ENCODE measurements at places on chromosomes 13 and 19.
A peak's percentile ranks its signal among the peaks of the same experiment; 100 is the strongest.

DNA sequence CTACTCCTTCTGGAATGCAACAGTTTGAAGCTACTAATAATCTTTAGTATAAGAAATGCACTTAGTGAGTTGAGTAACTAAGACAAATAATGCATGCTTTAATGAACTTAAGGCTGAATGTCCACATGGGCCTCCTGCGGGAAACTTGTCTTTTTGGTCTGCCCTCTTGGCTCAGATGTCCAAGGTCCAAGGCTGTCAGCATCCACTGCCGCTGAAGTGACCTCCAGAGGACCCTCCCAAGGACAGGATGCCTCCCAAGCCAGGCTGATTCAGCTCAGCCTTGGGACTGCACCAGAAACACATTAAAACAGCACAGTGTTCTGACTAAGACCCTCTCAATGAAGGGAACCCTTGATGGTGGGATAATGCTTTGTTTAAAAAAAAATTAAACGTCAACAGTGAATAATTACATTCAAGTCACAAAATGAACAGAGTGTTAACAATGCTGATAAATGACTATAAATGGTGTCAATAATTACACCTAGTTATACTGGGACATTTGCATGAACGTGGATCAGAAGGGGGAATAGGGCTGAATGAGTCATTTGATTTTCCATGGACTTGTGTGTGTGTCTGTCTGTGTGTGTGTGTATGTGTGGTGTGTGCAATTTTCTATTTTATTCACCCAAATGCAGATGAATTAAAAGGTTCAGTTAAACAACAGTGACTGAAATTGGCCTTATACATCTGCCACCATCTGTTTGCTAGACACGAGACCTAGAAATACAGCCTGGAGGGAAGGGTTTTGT, 150.5 kb downstream of the COL4A1 start:
- no peak for DNase-seq

DNA sequence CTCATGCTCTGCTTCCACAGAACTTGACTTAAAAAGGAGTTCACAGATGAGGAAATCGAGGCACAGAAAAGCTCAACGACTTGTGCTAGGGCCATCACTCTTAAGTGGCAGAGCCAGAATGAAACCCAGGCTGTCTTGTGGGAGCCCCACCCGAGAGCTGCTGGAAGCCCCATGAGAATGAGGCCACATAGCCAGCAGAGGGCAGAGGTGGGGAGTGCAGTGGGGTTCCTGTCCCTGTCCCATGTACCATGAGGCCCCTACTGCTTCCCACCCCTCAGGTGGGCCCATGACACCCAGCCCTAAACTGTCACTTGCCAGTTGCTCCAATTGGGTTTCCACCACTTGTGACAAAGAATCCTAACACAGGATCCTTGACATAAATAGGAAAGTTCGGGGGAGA, 175.9 kb downstream of the IRS2 start:
- peak; percentile 17 for DNase-seq

- DNase-seq: no peak
Measured at GRCh38 chr13:77457966-77458365, 77.5 kb upstream of the SCEL start.

- DNase-seq: no peak
Measured at GRCh38 chr13:33560726-33561125, 257.2 kb upstream of the RFC3 start.

DNA sequence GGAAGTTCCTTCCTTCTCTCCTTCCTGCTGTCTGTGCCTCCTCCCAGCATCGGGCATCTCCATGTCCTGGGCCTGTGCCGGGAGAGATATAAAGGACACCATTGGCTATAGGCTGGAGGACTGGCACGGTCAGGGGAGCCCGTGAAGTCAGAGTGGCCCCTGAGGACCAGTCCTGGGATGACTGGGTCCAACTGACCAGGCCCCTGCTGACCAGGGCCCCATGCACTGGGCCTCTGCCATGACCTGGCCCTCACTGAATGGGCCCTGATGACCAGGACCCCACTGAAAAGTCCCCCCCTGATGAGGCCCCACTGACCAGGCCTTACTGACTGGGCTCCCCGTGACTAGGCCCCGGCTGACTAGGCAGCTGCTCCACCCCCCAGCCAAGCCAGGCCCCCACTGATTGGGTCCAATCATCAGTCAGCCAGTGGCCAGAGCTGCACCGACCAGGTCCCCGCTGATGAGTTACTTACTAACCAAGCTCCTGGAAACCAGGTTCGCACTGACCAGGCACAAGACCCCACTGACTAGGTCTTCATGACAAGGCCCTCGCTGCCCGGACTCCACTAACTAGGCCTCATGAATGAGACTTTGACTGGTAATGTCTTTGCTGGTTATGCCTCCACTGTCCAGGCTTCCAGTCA, 20.0 kb upstream of the ZNF14 start:
- no peak for DNase-seq

GRCh38 chr19:50482271-50482855, 5.7 kb upstream of the GARIN5A start:
- no peak for DNase-seq

GRCh38 chr13:46552303-46552682, 677 bp upstream of the LRCH1 start:
- DNase-seq: no peak

GRCh38 chr13:30577401-30577852, 40.3 kb upstream of the USPL1 start:
- DNase-seq: no peak

DNA sequence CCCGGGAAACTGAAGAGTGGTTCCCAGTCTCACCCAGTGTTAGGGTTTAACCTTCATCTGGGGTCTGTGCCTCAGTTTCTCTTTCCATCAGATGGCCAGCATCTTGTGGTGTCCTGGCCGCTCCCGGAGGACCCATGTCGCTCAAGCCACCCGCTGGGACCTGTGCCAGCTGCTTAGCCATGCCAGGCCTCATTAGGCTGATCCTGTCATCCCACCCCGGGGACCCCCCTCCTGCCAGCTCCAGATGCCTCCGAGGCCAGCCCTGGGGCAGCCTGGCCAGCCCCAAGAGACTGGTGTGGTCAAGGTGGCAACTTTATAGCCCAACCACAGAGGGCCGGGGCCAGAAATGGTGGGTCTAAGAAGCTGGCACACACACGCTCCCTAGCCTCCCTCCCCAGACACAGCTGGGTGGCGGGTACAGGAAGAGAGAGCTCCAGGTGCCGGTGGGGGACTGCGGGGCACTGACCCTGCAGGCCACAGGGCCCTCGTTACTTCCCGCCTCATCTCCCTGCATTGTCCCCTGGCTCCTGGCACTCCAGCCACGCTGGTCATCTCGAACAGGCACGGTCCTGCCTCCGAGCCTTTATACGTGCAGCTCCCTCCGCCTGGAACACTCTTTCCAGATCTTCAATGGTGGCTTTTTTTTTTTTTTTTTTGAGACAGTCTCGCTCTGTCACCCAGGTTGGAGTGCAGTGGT, 3.4 kb downstream of the NRTN start:
- DNase-seq: no peak

- no peak for DNase-seq
Measured at GRCh38 chr13:35930665-35931631, 200.2 kb downstream of the DCLK1 start.

DNA sequence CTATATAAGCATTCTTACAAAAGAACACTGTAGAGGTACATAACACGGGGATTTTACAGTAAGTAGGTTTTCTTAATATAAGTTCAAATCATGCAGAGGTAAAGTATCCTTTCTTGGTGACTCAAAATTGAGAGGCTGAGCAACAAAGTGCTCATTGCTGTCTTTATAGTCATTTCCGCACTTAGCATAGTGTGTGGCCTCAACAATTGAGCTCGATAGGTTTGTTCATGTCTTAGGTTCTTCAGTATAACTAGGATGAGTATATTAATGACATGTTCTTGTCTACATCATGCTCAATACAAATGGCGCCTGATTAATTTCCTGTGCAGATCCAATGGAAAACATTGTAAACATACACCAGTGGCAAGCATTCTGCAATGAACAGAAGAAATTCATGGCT, 1.4 kb downstream of the WDFY2 start:
- DNase-seq: no peak

DNA sequence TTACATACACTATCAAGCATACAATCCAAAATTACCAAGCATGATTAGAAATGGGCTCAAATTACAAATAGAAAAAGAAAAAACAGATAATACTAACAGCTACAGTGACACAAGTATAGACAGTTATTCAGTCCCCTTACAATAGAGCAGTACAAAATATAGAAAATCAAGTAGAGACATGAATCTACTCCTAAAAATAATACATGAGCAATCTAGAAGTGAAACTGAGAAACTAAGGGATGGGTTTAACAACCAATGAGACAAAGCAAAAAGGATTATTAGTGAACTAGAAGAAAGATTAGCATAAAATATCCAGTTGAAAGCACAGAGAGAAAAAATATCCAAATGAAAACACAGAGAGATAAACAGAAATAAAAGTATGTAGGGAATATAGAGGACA, 426.7 kb downstream of the TBC1D4 start:
- DNase-seq: no peak

GRCh38 chr13:40228496-40228895, 437.9 kb downstream of the FOXO1 start:
- DNase-seq: no peak

DNA sequence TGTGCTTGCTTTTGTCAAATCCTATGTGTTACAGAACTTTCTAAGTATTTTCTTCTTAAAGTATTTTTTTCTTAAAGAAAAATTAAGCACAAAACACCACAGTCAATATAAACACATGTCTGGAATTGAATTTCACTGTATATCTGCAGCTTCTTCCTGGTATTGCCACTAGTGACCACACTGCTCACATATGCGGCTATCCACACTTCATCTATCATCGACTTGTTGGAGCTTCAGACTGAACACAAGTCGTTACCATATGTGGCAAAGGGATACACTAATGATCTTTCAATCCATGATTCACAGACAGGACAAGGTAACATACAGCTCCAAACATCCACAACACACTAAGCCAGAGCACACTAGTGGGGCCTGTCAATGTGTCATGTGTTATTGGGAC, 498.4 kb upstream of the ARGLU1 start:
- DNase-seq: no peak

DNA sequence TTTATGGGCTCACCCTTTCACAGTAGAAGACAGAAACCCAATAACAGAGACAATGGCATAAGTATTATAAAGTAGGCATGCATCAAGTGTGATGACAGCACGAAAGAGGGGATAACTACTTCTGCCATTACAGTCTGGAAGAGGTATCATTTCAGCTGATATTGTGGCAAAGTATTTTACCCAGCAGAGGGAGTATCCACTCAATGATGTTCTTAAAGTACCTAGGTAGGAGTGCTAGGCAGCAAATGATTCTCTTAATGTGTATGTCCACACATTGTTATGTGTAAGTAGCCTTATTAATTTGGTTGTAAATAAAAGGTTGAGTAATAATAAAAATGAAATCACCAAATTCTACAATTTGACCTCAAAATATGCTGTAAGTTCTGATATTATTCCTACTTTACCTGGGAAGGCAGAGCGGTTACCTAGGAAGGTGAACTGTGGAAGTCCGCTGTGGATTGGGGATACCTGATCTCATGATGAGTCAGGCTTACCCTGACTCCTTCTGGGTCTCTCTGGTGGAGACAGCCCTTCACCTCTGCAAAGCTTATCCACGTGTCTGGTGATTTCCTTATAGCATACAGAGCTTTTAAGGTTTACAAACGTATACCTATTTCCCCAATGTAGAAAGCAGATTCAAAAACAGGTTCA, 4.1 kb upstream of the UBAC2 start:
- peak; percentile 20 for DNase-seq

DNA sequence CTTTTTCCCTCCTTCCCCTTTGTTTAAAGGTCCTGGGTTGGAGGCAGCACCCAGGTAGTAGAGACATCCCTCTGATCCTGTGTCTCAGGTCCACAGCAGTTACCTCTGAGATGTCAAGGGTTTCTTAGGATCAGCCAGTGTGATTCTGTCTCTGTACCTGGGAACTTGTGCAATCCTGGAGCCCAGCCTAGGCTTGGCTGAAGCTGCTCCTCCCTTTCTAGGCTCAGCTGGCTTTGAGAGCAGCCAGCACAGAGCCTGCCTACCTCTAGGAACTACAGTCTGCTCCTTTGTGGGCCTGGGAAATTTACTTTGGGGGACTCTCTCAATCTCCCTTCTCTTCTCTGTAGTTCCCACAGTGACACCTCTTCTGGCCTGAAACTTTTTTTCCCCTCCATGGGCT, 171.6 kb downstream of the MTUS2 start:
- no peak for DNase-seq

DNA sequence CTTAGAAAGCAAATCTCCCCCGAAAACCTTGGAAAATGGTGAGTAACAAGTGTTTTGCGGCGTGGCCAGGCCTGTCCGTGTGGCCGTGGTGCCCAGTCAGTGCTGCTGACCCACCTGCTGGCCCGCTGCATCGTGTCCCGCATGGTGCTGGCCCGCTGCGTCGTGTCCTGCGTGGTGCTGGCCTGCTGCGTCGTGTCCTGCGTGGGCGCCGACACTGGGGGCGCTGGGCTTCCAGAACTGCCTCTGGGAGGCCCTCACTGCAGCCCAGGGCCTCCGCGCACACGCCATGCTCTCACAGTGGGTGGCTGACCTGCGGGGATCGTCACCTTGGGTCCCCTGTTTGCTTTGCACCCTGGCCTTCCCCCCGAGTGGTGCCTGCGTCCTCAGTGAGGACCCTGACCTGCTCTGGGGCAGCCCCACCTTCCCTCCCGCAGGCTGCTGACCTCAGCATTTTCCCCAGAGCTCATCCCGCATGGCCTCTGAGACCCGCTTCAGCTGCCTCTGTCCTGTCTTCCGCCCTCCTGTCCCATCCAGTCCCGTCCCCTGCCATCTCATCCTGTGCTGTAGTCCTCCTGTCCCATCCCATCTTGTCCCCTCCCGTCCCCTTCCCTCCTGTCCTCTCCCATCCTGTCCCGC, 10.6 kb downstream of the PLEKHJ1 start:
- no peak for DNase-seq

- DNase-seq: no peak
Measured at GRCh38 chr19:45852983-45853382, 10.0 kb downstream of the SYMPK start.

DNA sequence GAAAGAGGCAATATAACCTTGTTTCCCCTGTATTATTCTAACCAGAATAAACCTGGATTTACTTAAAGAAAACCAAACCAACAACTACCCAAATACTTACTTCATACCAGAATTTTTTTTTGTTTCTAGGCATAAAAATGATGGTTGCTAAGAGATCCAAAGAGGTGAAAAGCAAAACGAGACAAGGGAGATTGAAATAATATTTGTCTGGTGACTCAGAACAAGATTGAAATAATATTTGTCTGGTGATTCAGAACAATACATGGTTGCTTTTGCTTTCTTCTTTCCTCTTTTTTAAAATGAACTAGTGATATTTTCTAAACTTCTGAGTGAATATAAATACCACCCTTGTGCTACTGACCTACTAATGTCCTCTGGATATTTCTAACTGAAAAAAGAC, 592.9 kb downstream of the KCTD12 start:
- no peak for DNase-seq
